Effector CD4-positive, alpha-beta T cell (primary cell): ENCODE measurements at places on chromosomes 6 and 20.

DNA sequence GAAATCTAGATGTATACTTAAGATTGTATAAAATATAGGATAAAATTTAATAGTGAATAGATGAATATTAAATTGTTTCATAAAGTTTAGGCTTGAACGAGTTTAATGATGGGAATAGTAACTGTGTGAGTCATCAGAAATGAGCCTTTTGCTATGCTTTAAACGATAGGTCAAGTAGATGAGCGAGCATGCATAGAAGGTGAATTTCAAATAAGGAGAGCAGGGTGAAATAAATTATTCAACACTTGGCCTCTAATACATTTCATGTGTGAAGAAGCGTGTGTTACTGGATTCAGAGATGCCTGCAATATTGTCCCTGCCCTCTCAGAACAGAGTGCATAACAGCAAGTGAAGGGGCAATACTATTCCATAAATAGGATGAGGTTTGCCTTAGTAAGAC lies 74.4 kb upstream of the EYA4 start:
- DNase-seq: no peak

- no peak for DNase-seq
Measured at GRCh38 chr20:52213995-52214394, 22.4 kb upstream of the ZFP64 start.

GRCh38 chr20:52622081-52622480 lies 350.1 kb upstream of the TSHZ2 start:
- DNase-seq: no peak

DNA sequence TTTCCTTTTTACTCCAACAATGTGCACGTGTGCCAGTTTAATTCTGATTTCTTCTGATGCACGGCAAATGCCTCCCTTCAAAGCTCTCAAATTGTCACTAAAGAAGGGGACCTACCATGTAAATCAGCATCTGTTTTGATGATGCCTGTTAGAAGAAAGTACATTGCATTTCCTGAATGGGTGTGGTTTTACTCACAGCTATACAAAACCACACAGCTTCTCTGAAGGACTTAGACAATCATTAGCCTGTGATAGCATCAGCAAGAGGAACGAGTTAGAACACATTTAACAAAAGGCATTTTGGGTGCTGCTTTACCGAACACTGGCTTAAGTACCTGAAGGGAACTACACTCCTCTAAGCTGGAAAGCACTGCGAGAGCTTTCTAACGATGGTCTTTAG lies 109.4 kb downstream of the ATXN1 start:
- DNase-seq: peak; percentile 10

- DNase-seq: no peak
Measured at GRCh38 chr6:5956939-5957338, 49.8 kb downstream of the NRN1 start.

DNA sequence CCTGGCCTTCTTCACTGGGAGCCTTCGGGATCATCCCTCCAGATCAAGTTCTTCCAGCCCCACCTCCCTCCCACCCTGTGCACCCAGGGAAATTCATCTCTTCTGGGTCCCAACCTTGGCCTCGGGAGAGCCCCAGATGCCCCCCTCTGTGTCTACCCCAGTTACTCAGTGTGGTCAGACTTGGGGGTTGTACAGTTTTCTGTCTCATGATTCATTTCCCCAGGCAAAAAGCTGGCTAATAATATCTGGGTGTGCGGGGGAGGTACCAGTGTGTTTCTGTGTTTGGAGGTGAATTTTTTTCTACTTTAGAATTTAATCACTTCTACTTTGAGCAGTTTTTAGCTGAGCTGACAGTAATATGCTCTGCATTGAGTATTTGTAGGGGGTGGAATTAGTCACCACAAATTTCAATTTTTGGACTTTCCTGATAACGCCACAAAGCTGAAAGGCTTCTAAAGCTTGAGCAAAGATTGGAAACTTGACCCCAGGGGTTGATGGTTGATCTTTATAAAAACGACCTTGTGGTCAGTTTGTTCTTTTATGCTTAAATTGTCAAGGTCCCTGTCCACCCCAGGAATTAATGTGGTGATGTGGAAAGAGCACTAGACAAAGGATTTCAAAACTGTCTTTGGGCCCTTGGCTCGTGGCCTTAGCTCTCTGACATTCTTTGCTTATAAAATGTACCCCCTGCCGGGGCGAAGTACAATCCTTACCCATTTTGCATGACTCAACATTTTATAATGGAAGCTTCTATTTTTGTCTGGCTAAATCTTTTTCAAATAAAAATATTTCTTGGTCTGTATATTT lies 284.7 kb upstream of the TAB2 start:
- DNase-seq: no peak

DNA sequence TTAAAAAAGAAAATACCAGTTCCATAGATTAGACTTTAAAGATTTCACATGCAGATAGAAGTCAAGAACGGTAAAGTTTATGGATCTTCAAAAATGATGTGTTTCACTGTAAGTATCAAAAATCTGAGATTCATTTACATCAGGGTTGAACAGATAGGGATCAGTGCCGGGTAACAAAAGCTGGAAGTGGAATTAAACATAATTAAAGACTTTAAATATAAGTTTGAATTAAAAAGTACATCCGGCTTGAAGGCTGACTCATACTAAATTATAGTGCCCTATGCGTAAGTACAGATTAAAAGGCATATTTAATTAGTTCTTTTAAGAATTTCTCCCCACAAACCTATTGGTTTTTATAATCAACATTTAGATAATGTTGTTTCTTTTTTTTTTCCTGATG lies 312.7 kb downstream of the PRL start:
- no peak for DNase-seq

DNA sequence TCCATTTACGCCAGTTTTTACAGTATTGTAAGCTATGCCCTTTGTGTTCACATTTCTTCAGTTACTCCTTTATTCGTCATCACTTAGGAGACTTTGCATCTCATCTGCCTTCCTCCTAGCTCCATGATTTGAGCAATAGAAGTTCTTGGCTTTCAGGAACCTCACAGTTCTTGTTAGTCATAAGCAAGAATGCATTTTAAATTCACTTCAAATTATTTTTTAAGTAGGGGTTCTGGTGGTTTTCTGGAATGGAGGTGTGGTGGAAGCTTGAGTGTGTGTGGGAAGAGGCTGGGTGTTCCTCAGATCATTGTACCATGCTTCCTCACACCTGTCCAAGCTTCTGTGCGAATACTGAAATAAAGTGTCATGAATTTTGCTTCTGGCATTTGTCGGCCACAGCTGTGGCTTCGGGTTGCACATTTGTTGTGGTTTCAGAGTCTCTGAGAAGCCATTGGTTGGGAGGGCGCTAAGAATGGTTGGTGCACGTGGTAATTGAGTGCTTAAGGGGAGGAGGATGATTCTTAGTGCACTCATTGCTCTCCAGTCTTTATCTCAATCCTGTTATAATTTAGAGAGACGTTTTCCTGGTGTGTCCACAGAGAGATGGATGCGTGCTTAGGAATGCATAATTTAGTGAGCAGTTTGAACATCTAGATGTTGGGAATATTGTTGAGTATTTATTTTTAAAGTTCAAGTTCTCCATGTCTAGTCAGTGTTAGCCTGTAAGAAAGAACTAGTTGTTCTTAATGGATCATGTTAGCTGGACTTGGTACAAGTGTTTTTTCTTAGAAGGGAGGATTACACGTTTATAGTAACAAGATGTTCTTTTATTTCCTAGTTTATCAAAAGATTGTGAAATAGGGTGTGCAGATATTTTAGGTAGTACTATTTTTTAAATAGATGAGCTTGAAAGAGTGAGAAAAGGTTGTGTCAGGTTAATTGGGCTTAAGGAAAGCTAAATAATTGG lies 31.9 kb downstream of the FOXO3 start:
- peak; percentile 14 for DNase-seq

- no peak for DNase-seq
Measured at GRCh38 chr6:82257088-82257774, 9.7 kb upstream of the IBTK start.

GRCh38 chr6:40900791-40901190 lies 138.2 kb downstream of the UNC5CL start:
- DNase-seq: no peak

- no peak for DNase-seq
Measured at GRCh38 chr6:41475164-41475563, 71.0 kb upstream of the FOXP4 start.

DNA sequence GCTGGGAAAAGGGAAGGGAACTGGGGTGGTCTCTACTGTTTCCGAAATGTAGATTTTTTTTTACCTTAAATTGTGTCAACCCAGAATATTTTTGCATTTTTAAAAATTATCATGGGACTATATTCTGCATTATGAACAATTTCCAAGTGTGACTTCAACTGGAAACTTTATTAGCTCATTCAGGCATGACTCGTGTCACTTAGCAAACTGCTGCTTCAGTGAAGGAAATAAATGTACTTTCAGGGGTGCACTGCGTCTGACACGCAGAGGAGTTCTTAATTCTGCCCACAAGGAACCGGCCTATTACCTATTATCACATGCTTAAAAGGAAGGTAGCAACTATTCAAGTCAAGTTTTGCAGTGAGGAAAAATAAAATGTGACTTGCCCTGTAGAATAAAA lies 291.3 kb upstream of the PRDM1 start:
- DNase-seq: no peak

DNA sequence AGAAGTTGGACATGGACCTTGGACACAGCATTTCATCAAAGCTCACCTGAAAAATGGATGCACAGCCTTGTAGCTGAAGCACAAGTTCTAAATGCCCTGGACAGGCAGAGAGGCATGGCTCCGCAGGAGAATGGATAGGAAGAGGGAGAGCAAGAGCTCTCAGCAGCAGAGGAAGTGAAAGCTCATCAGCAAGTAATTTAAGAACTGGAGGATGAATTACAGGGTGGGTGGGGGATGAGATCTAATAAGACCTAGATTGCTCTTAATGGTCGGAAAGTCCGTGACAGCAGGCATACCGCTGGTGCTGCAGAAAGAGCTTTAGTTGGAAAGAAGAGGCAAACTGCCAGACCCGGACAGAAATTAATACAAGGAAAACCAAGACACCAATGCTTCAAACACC lies 37.3 kb upstream of the SAYSD1 start:
- no peak for DNase-seq

- DNase-seq: no peak
Measured at GRCh38 chr6:2578767-2579166, 172.0 kb downstream of the MYLK4 start.

GRCh38 chr20:316316-317068 lies 8.9 kb upstream of the SOX12 start:
- DNase-seq: no peak

GRCh38 chr20:50449738-50450492 lies 60.3 kb upstream of the PTPN1 start:
- no peak for DNase-seq

GRCh38 chr20:38935285-38935684 lies 9.1 kb downstream of the FAM83D start:
- DNase-seq: no peak

DNA sequence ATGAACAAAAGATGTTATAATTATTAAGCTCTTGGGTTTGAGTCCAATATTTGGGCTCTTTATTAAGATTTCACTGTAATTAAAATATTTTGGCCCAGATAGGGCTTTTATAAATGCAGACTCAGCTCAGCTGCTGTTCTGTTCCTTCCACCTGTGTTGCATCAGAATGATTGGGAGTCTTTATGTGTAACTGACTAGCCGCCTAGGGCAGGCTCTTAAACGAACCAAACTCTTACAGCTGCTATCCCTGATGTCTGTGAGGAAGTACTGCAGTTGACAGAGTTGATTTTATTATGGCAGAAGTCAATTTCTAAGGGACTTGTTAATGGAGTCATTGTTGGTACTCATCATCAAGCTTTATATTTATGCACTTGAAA lies 144.7 kb downstream of the MYO6 start:
- DNase-seq: no peak

- DNase-seq: no peak
Measured at GRCh38 chr20:31260326-31260932, 3.0 kb downstream of the DEFB115 start.

- DNase-seq: no peak
Measured at GRCh38 chr6:69343851-69344250, 453.0 kb downstream of the LMBRD1 start.

DNA sequence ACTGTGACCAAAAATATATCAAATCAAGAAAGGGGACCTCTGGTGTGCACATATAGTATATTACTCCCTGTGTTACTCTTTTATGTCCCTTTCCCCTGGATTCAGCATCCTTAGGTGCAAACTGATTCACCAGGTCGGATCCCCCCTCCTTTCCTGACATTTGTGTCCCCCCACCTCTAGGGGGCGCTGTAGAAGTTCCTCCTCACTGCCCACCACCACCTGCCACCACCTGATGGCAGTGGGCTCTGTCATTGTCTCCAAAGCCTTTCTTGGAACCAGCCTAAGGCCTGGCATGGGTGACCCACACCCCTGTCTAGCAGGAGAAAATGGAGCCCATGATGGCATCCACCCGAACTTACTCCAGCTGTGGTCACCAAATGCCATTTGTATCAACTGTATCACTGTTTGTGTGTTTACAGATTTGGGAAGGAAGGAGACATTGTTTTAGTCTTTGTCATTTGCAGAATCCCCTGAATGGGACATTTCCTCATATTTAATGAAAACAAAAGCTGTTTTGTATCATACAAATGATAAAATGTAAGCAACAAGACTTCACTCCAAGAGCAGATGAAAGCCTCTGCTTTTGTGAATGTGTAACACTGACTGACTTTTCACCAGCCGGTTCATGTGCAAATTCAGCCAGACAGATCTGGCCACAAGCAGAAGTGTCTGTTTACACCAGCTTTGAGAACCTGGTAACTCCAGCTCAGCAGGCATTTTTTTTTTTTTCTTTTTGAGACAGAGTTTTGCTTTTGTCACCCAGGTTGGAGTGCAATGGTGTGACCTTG lies 66.2 kb downstream of the ARMC2 start:
- peak; percentile 28 for DNase-seq

DNA sequence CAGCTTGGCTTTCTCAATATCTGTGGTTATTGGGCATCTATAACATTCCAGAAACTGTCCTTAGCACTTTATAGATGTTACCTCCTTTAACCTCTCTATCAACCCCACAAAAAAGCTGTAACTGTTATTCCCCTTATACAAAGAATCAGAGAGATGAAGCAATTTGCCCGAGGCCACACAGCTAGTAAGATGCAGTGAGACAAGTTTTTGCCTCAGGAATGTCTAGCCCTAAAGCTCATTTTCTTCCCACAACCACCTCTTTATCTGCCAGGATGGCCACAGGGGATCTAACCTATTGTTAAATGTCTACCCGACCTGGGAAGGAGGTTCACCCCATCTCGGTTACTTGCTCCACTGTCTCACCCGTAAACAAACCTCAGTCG lies 31.9 kb upstream of the TCP11 start:
- no peak for DNase-seq

- no peak for DNase-seq
Measured at GRCh38 chr6:134429861-134430380, 112.0 kb upstream of the SGK1 start.

GRCh38 chr20:23034721-23035671 lies at the start of gene SSTR4:
TSS of gene SSTR4 (plus strand) at chr20:23035312. CDS start at chr20:23035484, 172 bp downstream.
- no peak for DNase-seq
